ENCODE measurements at places on chromosomes 2 and 18.

GRCh38 chr2:177393824-177394593, 1.4 kb downstream of the AGPS start:
- no peak for DNase-seq

DNA sequence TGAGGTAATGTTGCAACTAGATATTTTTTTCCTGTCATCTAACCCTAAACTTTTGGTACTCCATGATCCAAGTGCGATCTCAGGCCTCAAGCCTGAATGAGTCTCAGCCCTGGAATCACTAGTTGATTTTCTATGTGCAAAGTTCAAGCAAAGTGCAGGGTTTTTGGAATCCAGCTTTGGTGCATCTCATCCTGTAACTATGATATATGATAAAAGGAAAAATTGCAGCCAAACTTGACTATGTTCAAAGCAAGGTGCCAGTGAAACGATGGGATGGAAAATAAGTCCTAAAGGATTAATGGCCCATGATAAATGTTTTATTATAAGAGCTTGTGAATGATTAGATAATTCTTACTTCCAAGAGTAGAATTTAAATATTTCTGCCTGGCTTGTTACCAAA, 78.9 kb upstream of the NT5C1B start:
- no peak for DNase-seq

DNA sequence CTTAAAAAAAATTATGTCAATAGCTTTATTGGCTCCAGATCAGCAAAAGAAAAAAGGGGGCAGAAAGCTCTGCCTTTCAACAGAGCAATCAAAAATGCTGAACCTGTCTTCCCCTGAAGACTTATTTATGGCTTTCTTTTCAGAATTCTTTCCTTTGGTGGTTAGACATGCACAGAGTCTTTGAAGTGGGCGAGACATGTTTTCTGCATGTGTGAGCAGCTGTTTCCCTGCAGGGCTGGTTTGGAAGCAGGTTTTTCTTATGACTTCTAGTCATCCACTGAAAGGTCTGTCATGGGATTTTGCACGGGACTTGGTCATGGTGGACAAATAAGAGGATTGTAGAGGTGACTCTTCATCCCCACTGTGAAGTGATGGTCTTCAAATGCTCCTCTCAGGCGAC, 160.3 kb downstream of the VAPA start:
- no peak for DNase-seq

GRCh38 chr18:54229421-54230059, 5.1 kb upstream of the MBD2 start:
- no peak for DNase-seq

GRCh38 chr2:171754254-171754939, 67.1 kb downstream of the DYNC1I2 start:
- no peak for DNase-seq

GRCh38 chr2:181366675-181367175, 90.5 kb upstream of the ITGA4 start:
- DNase-seq = no peak

GRCh38 chr18:75551071-75551470, 123.6 kb upstream of the SMIM21 start:
- DNase-seq = no peak

DNA sequence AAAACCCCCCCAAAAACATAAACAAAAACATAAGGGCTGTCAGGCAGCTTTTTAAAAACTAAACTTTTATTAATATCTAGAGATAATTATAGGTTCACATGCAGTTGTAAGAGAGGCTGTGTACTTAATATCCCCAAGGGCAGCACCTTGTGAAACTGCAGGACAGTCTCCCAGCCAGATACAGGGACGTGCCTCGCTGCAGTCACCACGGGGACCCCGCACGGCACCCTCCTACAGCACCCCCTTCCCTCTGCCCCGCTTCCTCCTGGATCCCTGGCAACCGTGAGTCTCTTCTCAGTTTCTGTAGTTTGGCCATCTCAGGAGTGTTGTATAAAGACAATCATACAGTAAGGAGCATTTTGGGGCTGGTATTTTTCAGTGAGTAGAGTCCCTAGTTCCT, 6.8 kb upstream of the COLEC11 start:
- DNase-seq = no peak

GRCh38 chr2:15263976-15264685, 297.0 kb downstream of the NBAS start:
- DNase-seq = no peak

DNA sequence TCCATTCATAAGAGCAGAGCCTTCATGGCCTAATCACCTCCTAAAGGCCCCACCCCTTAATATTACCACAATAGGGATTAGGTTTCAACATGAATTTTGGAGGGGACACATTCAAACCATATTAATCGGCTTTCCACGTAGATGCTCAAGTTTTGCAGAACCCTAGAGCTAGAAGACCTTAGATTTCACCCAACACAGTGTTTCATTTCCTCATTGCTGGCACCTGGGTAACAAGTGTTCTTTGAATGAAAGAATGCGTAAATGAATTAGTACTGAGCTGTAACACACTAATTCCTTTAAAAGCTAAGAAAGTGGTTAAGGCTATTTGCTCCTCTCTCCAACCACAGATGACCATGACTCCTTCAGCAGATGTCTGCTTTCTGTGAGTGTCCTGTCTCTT, 252.5 kb downstream of the SMAD2 start:
- DNase-seq = no peak

DNA sequence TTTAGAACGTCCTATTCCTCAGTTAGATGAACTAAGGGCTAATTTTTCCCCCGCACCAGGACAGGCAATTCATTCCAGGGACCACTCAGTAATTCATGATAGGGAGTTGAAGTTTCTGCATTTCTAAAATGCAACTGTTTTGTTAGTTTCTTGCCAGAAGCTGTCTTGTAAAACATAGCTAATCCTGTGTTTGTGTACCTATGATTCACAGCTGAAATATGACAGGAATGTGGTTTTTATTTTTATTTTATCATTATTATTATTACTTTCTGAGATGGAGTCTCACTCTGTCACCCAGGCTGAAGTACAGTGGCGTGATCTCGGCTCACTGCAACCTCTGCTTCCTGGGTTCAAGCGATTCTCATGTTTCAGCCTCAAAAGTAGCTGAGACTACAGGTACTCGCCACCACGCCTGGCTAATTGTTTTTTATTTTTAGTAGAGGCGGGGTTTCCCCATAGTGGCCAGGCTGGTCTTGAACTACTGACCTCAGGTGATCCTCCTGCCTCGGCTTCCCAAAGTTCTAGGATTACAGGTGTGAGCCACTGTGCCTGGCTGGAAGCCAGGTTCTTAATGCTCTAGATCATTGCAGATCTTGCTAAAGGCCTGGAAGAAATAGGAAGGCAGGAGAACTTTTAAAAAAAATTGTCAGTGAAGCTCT, 154.8 kb upstream of the FHL2 start:
- DNase-seq = no peak

- no peak for DNase-seq
Observed at GRCh38 chr2:169260246-169260645, 102.1 kb downstream of the LRP2 start.

GRCh38 chr2:239257511-239257937, 143.3 kb downstream of the HDAC4 start:
- no peak for DNase-seq

- no peak for DNase-seq
Observed at GRCh38 chr2:128452024-128452411, 133.3 kb upstream of the HS6ST1 start.

DNA sequence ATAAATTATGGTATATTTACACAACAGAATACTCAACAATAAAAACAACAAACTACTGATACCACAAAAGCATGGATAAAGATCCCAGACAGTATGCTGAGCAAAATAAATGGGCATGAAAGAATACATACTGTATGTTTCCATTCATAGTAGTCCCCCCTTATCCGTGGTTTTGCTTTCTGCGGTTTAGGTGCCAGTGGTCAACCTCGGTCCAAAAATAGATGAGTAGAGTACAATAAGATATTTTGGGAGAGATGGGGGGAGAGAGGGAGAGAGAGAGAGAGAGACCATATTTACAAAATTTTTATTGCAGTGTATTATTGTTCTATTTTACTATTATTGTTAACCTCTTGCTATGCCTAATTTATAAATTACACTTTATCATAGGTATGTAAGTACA, 21.0 kb upstream of the TGFA start:
- no peak for DNase-seq

- DNase-seq = no peak
Observed at GRCh38 chr2:198042189-198042588, 237.8 kb downstream of the PLCL1 start.

DNA sequence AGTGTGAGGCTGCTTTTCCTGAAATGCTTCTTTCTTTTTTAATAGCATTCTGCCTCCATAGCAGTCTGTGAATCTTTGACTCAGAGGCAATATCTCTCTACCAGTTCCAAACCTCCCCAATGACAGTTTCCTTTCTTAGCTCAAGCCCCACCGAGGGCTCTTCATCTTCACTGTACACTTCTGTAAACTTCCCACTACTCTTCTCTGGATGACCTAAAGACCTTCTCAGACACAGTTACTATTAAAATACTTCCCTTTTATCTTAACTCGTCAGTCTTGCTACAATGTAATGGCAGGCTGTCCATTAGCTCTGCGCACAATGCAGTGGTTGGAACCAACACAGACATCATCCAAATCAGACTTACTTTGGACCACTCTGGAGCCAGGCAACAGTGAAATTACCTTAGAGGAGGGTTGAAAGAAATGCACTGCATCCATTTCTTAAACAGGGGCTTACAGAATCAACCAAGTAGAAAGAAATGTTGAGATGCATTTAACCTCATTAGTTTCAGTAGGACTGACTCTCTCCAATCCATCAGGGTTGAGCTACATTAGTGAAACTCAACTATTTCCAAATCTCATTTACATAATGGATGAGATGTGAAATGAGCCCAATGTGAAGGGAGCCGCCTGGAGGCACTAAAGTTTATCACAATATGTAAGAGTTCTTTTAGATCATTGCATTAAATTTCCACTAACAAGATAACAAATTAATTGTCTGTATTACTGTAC, 343.8 kb downstream of the SETBP1 start:
- DNase-seq = no peak

DNA sequence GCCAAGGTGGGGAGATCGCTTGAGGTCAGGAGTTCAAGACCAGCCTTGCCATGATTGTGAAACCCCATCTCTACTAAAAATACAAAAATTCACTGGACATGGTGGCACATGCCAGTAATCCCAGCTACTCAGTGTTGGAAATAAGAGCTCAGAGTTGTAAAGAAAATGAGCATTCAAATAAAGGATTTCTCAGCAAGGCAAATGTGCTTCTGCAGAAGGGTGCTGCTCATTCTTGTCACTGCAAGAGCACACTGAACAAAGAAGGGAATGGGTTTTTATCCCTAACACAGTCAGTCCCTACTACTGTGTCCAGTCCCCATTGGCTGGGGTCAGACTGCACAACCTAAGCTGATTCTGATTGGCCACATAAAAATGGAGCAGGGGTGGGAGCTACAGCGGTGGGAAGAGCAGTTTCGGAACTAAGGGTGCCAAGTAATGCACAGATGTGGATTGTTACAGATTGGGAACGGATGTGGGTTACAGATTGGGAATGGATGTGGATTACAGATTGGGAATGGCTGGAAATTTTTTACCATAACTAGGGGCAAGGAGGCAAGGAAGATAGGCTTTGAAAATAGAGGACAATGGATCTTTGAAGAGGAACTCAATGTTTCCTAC, 31.1 kb upstream of the TRAPPC8 start:
- DNase-seq = no peak

- DNase-seq = no peak
Observed at GRCh38 chr2:86764661-86765309, 25.9 kb downstream of the CD8A start.

GRCh38 chr2:217356781-217357180, 496.9 kb upstream of the TNP1 start:
- no peak for DNase-seq

DNA sequence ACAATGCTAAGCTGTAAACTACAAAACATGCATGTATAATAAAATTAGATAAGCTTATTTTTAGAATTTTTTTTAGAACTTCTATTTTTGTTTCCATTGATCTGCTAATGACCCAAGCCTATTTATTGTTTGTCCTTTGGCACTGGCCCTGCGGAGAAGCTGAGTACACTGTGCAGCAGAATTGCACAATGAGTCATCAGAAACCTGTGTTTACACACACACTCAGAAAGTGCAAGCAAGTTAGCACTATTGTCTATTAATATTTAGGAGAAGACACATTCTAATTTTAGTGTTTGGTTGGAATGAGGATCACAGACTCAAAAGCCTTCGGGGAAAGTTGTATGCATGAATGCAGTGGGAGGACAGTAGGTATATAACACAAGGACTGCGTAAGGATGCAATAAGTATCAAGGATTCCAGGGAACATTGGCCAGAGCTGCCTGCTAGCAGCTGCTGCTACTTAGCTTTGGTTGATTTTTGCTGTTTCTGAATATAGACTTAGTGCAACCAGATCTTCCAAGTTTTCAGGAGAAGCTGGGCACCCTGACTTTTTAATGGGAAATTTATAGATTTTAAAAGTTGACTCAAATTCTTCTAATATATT, 128.2 kb downstream of the KCNH7 start:
- no peak for DNase-seq

DNA sequence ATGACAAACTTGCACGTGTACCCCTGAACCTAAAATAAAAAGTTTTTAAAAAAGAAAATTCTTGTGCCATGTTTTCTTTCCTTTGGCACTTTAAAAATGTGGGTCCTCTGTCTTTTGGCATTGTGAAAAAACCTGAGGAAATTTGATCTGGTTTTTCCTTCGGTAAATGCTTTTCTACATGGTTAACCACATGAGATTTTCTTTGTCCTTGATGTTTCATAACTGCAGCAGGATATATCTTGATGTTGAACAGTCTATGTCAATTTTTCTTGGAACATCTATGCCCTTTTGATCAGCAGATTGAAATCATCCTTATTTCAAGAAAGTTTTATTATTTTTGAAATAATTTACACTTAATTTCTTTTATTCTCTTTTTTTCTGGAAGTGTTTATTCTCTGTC, 109.1 kb downstream of the TMEM17 start:
- no peak for DNase-seq

GRCh38 chr2:161965994-161966393, 108.0 kb downstream of the DPP4 start:
- DNase-seq = no peak

- no peak for DNase-seq
Observed at GRCh38 chr18:57920036-57920435, 116.9 kb upstream of the ATP8B1 start.
